ENCODE measurements at places on chromosomes 7 and 10. TPM values are rescaled to one million over a fixed set of nuclear protein-coding genes. Genes with fewer than 3 reads are reported as not detected.
A peak's percentile ranks its signal among the peaks of the same experiment; 100 is the strongest.

- DNase-seq = no peak
Measured at GRCh38 chr7:30633223-30633622, 38.5 kb downstream of the GARS1 start.

DNA sequence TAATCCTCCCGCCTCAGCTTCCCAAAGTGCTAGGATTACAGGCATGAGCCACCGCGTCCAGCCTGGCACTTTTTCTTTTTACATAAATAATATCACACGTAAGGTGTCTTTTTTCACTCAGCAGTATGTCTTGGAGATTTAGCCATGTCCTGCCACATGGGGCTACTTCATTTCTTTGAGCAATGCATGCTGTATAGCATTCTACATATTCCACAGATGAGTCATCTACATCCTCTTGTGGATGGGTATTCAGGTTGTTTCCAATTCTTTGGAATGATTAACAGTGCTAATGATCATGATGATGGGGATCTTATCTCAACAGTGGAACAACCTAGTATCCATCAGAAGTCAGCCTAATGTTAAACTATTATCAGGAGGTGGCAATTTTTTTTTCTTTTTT lies 50.8 kb downstream of the ZNF503 start:
- DNase-seq = no peak

DNA sequence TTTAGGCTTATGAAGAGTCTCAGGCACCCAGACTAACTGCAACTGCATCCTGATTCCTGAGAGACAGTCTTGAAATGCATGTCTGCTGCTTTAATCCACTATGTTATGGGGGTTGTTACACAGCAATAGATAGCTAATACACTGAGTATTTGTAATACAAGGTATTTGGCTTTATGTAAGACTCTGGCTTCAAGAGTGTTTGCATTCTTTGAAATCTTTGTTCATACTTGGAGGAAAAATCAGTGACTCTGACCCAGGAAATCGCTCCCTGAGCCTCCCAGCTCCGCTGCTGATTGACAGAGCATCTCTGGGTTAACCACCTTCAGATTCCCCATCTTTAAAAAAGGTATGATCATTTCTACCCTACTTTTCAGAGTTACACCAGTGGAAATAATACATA lies 133.9 kb downstream of the MTPAP start:
- DNase-seq = no peak

GRCh38 chr7:151503902-151504714 lies 15.6 kb downstream of the RHEB start:
- DNase-seq = no peak

DNA sequence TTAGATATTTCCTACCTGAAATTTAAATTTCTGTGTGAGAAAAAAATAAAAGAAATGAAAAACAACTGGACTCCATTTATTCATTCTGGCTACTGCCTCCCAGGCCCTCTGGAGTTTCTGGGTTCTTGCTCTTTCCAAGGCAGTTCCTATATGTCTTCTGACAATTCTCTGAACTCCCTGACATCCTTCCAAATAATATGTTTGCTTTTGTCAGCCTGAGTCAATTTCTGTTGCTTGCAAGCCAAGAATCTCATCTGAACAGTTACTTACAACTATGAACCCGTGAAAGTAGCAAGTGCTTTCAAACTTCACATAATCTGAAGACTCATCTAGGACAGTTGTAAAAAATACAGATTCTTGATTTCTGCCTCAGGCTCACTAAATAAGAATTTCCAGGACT lies 216.7 kb upstream of the NPVF start:
- no peak for DNase-seq

DNA sequence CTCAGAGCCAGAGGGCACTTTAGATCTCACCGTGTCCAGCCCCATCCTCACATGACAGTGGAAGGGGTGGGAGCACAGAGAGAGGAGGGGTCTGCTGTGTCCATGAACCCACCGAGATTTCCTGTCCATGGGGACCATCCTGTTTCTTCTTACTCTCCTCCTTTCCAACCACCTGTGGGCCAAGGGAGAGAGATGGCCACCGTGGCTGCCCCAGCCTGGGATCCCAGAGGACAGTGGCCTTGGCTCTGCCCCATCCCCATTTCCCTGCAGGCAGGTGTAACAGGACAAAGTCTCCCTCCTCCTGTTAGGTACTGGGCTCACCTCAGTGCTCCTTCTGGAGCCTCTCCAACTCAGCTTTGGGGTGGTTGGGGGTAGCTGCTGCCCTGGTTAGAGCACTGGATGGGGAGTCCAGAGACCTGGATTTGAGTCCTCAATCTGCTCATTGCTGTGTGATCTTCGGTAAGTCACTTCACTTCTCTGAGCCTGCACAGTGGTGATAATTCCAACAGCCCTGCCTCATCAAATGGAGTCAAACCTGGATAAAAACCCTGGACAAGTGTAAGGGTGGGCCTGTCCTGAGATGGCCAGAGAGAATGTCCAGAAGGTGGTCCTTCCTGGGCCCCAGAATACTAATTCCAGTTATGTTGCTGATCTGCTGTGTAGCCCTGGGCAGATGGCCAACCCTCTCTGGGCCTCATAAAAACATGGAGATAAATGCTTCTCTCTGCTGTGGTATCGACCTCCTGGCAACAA lies 17.8 kb upstream of the PCBD1 start:
- DNase-seq = no peak

DNA sequence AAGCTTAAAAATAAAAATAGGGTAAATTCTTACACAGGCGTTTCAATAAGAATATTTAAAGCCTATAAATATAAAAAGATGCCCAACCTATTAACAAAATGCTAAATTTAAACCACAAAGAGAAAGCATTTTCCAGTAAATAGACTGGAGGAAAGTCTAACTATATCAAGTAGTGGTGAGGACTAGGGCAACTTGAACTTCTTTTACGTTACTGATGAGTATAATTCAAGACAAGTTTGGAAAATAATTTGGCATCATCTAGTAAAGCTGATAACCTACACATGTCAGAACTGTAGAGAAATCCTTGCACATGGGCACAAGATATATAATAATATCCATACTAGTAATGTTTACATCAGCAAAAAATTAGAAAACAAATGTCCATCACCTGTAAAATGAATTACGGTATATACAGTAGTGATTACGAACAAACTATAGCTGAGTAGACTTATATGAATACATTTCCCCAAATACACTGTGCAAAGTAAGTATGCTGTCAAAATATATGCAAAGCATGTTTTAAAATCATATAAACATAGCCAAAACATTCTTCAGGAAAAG lies 27.4 kb downstream of the CRPPA start:
- no peak for DNase-seq

- no peak for DNase-seq
Measured at GRCh38 chr7:26295015-26295414, 3.4 kb downstream of the SNX10 start.

GRCh38 chr7:22109761-22110160 lies 164.1 kb upstream of the CDCA7L start:
- no peak for DNase-seq

- DNase-seq = no peak
Measured at GRCh38 chr10:48589266-48589665, 15.6 kb downstream of the ARHGAP22 start.

- DNase-seq = peak; percentile 69
Measured at GRCh38 chr10:98309366-98310355, 41.7 kb upstream of the LOXL4 start.

- DNase-seq = no peak
Measured at GRCh38 chr7:14258441-14258840, 269.0 kb upstream of the ETV1 start.

GRCh38 chr7:143002898-143003297 lies 24.0 kb downstream of the OR9A2 start:
- DNase-seq = no peak

DNA sequence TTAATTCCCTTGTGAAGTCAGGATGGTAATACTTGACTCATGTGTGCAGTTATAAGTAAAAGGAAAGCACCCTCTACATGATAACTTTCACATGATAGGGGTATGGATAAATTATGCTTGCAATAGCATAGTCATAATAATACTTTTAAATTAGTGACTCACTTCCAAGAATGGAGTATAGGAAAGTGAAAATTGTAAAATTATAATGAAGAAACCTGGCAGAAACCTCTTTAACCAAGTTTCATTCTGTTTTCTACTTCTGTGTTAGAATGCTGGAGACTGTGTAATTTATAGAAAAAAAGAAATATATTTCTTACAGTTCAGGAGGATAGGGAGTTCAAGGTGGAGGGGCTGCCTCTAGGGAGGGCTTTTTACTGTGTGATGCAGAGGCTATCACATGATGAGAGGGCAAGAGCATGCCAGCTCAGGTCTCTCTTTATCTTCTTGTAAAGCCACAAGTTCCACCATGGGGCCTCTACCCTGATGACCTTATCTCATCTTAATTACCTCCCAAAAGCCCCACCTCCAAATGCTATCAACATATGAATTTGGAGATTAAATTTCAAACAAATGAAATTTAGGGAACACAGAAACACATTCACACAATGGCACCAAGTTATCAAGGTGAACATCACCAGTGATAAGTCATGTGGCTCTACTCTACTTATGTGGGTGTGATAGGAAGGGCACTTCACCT lies 43.2 kb downstream of the HDAC9 start:
- no peak for DNase-seq

DNA sequence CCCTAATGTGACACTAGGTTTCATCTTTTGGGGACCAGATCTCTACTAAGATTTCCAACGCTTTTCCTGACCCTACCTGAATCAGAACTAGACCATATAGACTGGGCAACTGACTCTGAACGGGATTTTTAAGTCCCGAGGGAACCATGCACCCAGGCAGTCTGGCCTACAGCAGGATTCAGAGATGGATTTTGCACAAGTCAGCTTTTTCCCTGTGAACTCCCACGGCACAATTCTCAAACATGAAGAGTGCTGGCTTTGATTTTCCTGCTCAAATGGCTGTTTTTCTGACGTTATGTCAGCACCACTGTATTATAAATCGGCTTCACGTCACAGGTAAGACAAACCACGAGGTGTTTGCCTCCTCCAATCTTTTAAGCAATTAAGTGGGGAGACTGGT lies 409.1 kb downstream of the TCERG1L start:
- DNase-seq = no peak

GRCh38 chr7:5420067-5420880 lies 3.4 kb downstream of the TNRC18 start:
- no peak for DNase-seq

DNA sequence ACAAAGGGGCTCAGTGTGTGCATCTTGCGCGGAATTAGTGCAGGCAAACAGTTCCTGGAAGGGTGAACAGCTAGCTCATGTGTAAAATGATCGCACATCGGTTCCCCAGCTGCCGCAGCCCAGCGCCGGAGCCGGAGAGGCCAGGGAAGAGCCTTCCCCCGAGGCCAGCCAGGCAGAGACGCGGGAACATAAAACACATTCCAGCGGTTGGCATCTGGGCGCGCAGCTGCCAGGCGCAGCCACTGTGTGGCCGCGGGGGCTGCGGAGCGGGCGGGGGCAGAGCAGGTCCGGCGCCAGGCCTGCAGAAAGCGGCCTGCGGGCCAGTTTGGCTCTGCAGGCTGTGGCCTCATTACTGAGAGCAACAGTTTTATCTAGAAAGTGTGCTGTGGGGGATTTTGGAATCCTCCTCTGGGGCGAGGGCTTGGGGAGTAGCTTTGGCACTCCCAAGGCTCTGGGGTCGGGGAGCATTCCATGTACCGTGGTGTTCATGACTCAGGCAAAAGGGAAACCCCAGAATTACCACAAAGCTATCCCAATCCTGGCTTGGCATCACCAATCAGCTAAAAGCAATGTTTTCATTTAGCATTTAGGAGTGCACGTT lies 74.3 kb downstream of the SAMD9 start:
- peak; percentile 71 for DNase-seq

- no peak for DNase-seq
Measured at GRCh38 chr7:54541669-54542625, at the start of gene VSTM2A. Gene VSTM2A, plus strand, starts transcription at chr7:54542375. Its CDS starts 356 bp downstream, at chr7:54542731.

DNA sequence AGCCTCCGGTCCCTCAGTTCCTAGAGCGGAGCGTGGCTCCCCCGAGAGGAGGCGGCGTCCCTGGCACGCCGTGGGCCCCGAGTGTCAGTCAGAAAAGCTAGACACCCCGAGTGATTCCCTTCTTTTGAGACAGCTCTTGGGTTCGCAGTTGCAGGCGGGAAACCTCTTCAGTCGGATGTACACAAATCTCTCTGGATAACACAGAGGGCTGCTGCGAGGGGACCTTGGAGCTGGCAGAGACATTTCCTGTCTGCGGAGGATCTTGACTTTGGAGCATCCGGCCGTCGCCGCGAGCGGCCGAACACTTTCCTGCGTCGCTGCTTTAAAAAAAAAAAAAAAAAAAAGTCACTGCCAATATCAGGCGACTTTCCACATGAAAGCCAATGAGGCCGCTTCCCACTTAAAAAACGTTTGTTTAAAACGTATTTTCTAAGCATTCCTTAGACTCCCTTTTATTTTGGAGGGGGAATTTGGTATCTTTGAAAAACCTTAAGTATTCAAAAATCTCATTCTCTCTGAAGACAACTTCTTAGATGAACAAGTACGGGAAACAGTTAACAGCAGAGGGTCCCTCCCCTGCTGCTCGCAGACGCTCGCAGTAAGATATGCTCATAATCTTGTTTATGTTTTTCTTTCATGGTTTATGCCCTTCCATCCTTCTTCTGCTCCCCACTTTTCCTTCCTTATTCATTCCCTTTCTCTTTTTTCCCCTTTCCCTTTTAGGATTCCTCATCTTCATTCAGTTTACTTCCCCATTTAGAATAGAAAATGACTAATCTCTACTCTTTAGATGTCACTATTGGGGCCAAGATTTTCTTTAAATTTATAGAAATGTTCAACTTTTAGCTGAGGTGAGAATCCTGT lies 10.0 kb downstream of the HHEX start:
- peak; percentile 38 for DNase-seq

GRCh38 chr7:70829221-70830059 lies 302.5 kb upstream of the GALNT17 start:
- peak; percentile 72 for DNase-seq

DNA sequence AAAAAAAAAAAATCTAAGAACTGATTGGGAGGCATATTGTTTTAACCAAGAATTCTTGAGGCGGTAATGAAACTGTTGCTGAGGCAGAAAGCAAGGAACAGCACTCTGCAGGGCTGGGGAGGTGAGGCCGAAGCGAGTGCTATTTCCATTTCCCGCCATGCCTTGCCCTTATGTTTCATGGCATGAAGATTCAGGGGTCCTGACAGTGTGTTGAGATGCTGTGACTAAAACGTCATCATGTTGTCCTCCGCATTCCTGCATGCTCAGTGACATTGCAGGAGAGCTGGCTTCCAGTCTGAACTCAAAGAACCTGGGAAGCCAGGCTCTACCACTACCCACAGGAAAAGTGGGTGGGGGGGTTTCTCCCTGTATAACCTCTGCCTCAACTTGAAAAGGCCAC lies 85.2 kb downstream of the EBF3 start:
- no peak for DNase-seq

GIGYF1 gene
- 39.7 TPM for polyA plus RNA-seq

GNG11 gene
- 24.7 TPM for polyA plus RNA-seq

PSD gene
- 4.9 TPM for polyA plus RNA-seq

NUP205 gene
- polyA plus RNA-seq = 29.6 TPM

PFKP gene
- 30.4 TPM for polyA plus RNA-seq

EEF1AKMT2 gene
- polyA plus RNA-seq = 20.4 TPM

RHOBTB1 gene
- 21.3 TPM for polyA plus RNA-seq

GALNT17 gene
- 30.1 TPM for polyA plus RNA-seq

ASZ1 gene
- not detected for polyA plus RNA-seq

CTAGE8 gene
- 1.4 TPM for polyA plus RNA-seq

RBM20 gene
- 14.0 TPM for polyA plus RNA-seq

DPYSL4 gene
- polyA plus RNA-seq = 5.0 TPM

PLXNA4 gene
- 2.6 TPM for polyA plus RNA-seq

CLCN1 gene
- polyA plus RNA-seq = 2.5 TPM

OR2A12 gene
- polyA plus RNA-seq = not detected

AP5Z1 gene
- 20.0 TPM for polyA plus RNA-seq

IGFBP1 gene
- polyA plus RNA-seq = not detected

XRCC2 gene
- 3.2 TPM for polyA plus RNA-seq
